ENCODE measurements at places on chromosomes 3 and 15. TPM values are rescaled to one million over a fixed set of nuclear protein-coding genes. Genes with fewer than 3 reads are reported as not detected.

Gene CHDH
- 1.4 TPM for total RNA-seq

Gene ACOX2
- not detected for total RNA-seq

Gene CCR8
- total RNA-seq: not detected

Gene KY
- total RNA-seq: not detected

Gene GFM1
- total RNA-seq: 53.7 TPM

Gene CNTN4
- total RNA-seq: not detected

GRCh38 chr15:63089260-63090043 is 32.2 kb upstream of the LACTB start:
- no peak for DNase-seq

- no peak for DNase-seq
These were observed 56.0 kb downstream of the KLF13 start for GRCh38 chr15:31382713-31383045.

DNA sequence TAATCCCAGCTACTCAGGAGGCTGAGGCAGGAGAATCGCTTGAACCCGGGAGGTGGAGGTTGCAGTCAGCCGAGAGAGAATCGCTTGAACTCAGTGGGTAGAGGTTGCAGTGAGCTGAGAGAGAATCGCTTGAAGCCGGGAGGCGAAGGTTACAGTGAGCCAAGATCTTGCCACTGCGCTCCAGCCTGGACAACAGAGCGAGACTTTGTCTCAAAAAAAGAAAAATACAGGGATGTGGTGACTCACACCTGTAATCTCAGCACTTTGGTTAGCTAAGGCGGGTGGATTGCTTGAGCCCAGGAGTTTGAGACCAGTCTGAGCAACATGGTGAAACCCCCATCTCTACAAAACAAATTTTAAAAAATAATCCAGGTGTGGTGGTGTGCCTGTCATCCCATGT is 26.8 kb downstream of the UBE2E1 start:
- DNase-seq: no peak

DNA sequence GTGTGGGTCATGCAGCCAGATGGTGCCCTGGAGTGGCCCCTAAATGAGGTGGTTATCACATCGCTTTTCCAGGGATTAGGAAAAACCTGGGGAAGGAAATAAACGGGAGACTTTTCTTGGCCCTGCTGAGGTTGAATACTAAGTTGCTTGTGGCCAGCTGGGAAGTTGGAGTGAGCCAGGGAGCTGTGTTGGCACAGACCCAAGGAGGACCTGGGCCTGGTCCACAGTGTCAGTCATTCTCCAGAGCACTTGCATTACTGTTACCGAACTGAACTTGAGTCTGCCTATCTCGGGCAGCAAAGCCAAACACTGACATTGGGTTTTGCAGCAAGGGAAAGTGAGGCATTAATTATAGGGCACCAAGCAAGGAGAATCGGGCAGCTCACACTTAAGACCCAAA is 339.0 kb downstream of the GABRB3 start:
- no peak for DNase-seq

DNA sequence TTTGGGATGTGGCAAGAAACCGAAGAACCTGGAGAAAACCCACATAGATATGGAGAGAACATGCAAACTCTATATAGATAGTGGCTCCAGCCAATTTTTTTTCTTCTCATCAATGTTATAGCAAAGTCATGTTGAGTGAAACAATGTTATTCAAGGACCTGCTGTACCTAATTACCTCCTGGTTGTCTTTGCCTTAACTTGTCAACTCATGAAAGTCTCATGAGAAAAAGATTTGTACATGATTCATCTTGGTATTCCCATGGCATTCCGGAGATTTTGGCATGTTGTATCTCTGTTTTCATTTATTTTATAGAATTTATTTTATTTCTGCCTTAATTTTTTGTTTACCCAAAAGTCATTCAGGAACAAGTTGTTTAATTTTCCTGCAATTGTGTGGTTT is 303.8 kb upstream of the CDIN1 start:
- DNase-seq: no peak

GRCh38 chr15:67110361-67110781 is 45.0 kb downstream of the SMAD3 start:
- DNase-seq: peak; percentile 69

- DNase-seq: peak; percentile 50
These were observed 706 bp downstream of the DVL3 start for GRCh38 chr3:184155644-184156521.

DNA sequence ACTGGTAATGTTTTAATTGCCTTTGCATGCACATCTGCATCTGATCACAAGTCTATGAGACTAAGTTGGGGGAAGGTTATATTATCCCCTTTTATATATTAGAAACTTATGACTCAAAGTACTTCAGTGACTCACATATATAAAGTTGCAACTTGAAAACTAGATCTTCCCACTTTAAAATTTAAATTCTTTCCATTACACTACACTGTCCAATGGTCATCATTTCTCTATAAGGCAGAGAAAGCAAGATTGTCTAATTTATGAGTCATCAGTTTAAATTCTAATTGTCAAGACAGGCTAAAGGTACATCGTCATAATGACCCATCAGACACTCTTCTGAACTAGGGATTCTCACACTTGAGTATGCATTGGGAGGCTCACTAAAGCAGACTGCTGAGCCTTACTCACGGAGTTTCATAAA is 37.9 kb downstream of the CPA3 start:
- no peak for DNase-seq

GRCh38 chr15:64017591-64018163 is 28.6 kb downstream of the DAPK2 start:
- no peak for DNase-seq

DNA sequence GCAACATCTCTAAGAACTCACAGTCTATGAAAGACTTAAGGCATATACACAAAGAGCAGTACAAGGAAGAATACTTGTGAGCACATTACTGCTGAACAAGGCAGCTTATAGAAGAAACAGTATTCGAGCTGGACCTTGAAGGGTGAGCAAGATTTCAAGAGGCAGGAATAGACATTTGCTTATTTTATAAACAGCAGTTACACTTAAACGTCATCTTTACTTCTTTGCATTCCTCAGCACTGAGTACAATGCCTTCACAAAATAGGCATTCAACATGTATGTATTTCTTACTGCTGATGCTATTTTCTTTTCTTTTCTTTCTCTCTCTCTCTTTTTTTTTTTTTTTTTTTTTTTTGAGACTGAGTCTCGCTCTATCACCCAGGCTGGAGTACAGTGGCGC is 205.8 kb downstream of the ZIC4 start:
- DNase-seq: no peak

GRCh38 chr3:172228036-172228415 is 188.6 kb downstream of the FNDC3B start:
- no peak for DNase-seq
